Hematopoietic multipotent progenitor cell treated with erythropoietin and hydrocortisone succinate and interleukin-3 and kit ligand, for 4 days (in vitro differentiated cells): ENCODE measurements at places on chromosomes 6 and 20.

- peak; percentile 12 for DNase-seq
Measured at GRCh38 chr6:118815495-118815894, 78.5 kb upstream of the ASF1A start.

DNA sequence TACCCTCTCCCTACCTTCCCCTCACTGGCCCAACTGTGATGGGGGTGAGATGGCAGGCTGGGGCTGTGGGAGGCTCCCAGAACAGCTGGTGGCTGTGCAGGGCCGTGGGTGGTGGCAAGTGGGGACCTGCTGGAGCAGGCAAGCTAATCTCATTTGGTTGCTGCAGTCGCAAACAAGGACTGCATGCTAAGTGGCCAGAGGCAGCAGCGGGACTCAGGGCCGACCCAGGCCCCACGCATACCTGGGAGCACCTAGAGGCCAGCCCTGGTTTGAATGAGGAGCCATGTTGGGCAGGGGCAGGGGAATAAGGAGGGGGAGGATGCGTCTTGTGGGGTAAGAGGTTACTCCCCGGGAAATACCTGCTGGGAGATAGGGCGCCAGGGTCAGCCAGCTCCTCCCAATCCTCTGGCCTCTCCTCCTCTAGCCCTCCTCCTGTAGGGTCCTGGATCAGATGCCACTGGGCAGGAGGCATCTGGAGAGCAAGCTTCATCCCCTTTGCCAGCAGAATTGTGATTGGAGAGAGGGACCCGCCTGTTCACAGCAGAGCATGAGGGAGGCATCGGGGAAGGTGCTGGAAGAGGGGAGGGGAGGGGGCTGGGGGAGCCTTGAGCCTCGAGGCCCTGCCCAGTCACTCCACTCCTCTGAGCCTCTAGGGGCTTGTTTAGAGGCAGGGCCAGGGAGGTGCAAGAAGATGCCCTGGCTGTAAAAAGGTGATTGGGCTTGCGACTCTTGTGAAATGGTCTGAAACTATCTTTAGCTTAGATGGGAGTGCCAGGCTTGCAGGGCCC is 24.3 kb upstream of the CDH22 start:
- no peak for DNase-seq

DNA sequence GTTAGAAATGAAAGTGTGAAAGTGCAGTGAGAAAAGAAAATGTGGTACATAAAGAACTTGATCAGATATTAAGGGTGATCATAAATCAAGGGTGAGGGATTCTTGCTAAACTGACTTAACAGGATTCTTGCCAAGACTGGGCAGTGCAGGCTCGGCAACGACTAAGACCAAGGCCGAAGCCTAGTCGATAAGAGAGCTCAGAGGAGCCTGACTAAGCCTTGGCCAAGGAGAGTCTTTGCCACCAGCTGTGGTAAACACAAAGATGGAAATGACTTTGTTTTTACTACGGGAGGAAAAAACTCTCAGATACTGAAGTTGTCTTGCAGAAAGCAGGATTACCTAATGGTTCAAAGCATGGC is 196.6 kb downstream of the LY86 start:
- no peak for DNase-seq

DNA sequence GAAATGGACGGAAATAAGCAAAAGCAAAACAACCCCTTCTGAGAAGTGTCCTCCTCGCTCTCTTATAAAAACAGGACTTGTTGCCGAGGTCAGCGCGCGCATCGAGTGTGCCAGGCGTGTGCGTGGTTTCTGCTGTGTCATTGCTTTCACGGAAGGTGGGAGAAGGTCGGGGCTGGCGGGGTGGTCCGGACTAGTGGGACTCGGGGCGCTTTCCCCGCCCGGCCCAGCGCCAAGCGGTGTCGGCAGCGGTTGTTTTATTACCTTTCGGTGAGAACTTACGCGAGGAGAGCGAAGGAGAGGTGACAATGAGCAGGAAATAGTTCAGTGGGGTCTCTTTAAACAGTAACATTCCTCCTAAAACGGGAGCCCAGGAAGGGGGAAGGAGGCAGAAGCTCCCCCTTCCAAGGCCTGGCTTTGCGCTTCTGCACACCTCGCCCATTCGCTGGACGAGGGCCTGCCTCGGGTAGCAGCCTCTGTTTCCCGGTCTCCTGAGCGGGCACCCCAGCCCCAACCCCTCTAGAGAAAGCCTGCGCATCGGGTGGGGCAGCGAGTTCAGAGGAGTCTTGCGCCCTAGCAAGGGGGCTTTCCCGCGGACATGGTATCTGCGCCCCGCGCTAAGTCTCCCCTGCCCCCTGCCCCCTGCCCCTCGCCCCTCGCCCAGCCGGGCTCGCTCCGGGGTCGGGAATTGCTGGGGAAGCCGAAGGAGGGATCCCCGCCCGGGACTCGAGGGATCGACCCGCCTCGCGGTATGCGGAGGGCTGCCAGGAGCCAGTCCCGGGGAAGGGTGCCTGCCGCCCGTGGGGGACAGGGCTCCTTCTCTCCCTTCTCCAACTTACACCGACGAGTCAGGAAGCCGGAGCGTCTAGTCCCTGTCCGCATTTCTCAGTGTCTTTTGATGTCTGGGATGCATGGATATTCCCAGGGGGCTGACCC is 1.2 kb upstream of the TBXT start:
- peak; percentile 18 for DNase-seq

DNA sequence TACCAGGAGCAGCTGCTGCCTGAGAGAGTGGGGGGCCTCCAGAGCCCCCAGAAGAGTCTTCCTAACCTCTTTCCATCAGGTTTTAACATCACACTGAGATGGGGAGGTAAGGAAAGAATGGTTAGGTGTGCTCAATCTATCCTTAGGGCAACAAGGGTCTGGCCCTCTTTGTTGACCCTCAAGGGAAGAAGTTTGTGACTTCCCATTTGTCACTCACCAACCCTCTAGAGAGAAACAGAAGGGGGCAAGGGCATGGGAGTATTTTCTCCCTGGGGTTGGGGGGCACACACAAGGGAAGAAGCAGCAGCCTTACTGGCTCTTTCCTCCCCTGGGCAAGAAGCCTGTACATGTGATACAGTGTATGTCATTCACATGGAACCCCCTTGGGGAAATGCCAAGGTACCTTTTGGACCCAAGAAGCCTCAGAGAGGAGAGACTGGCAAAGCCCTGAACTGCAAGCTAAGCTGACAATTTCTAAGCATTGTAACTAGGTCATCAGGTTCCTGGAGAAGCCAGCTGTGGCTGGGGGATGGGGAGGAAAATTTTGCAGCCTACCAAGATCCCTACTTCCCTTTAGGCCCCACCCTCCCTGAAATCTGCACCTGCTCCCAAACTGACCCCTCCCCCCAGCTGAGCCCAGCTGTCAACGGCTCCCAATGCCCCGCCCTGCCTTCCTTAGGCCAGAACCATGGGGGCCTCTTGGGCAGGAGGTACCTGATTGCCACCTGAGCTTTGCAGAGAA is 14.5 kb downstream of the BCL2L1 start:
- peak; percentile 60 for DNase-seq
